Endothelial cell of umbilical vein (primary cell): ENCODE measurements at places on chromosomes 2 and 18. TPM values are rescaled to one million over a fixed set of nuclear protein-coding genes. Genes with fewer than 3 reads are reported as not detected.

Gene MALL
- 104 and 114 TPM in 2 replicates for total RNA-seq

Gene PAX8
- total RNA-seq: 0.22 and 0.28 TPM in 2 replicates

Gene SLC4A3
- total RNA-seq: 0.21 and 0.35 TPM in 2 replicates

Gene MYO3B
- not detected in 2 replicates for total RNA-seq

Gene C2orf78
- total RNA-seq: not detected in 2 replicates

Gene ST8SIA5
- 0.32 and 0.62 TPM in 2 replicates for total RNA-seq

Gene LYPD1
- 59.0 and 76.6 TPM in 2 replicates for total RNA-seq

Gene TFCP2L1
- not detected in 2 replicates for total RNA-seq

Gene COL6A3
- total RNA-seq: not detected in 2 replicates

Gene RGPD4
- total RNA-seq: 0.09 TPM in 1 of 2 replicates, not detected in the other

Gene DSG1
- total RNA-seq: not detected in 2 replicates

Gene FSIP2
- 0.16 and 0.24 TPM in 2 replicates for total RNA-seq

Gene ALPG
- total RNA-seq: not detected in 2 replicates

Gene ABCG8
- not detected in 2 replicates for total RNA-seq

Gene EPB41L3
- total RNA-seq: 114 and 154 TPM in 2 replicates

Gene LRRC30
- total RNA-seq: not detected in 2 replicates

Gene FHOD3
- 0.58 and 1.5 TPM in 2 replicates for total RNA-seq

Gene SGPP2
- not detected in 2 replicates for total RNA-seq

Gene MDH1
- 98.8 and 107 TPM in 2 replicates for total RNA-seq

Gene PPP3R1
- 61.9 and 62.2 TPM in 2 replicates for total RNA-seq

Gene CNDP1
- not detected in 2 replicates for total RNA-seq

Gene CFC1
- not detected in 2 replicates for total RNA-seq

Gene CYRIA
- 38.4 and 40.3 TPM in 2 replicates for total RNA-seq

Gene TOGARAM2
- total RNA-seq: not detected in 2 replicates

Gene ADAM23
- total RNA-seq: 20.6 and 38.5 TPM in 2 replicates

Gene EFHD1
- total RNA-seq: not detected in 2 replicates

Gene ZNF521
- 166 and 168 TPM in 2 replicates for total RNA-seq

Gene AKAIN1
- total RNA-seq: not detected in 2 replicates
